ENCODE measurements at places on chromosomes 2 and 18. TPM values are rescaled to one million over a fixed set of nuclear protein-coding genes. Genes with fewer than 3 reads are reported as not detected.

The LAMA3 gene
- 0.32 TPM for polyA plus RNA-seq

The TCF4 gene
- polyA plus RNA-seq, result 47.3 TPM

The TLX2 gene
- not detected for polyA plus RNA-seq

GRCh38 chr2:42050703-42051542 is 3.1 kb downstream of the PKDCC start:
- DNase-seq, result no peak

DNA sequence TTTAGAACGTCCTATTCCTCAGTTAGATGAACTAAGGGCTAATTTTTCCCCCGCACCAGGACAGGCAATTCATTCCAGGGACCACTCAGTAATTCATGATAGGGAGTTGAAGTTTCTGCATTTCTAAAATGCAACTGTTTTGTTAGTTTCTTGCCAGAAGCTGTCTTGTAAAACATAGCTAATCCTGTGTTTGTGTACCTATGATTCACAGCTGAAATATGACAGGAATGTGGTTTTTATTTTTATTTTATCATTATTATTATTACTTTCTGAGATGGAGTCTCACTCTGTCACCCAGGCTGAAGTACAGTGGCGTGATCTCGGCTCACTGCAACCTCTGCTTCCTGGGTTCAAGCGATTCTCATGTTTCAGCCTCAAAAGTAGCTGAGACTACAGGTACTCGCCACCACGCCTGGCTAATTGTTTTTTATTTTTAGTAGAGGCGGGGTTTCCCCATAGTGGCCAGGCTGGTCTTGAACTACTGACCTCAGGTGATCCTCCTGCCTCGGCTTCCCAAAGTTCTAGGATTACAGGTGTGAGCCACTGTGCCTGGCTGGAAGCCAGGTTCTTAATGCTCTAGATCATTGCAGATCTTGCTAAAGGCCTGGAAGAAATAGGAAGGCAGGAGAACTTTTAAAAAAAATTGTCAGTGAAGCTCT is 154.8 kb upstream of the FHL2 start:
- DNase-seq, result no peak

- no peak for DNase-seq
These were observed 15.4 kb downstream of the PDK1 start for GRCh38 chr2:172571245-172571644.

GRCh38 chr2:85342156-85342555 is 12.2 kb downstream of the RETSAT start:
- no peak for DNase-seq

- no peak for DNase-seq
These were observed 414.9 kb downstream of the CDH2 start for GRCh38 chr18:27762054-27762453.
